Activated effector memory CD4-positive, alpha-beta T cell treated with anti-CD3 and anti-CD28 coated beads, Interleukin-2, amount 50 U/mL, for 16 hours (primary cell): ENCODE measurements at places on chromosomes 1 and 21.

DNA sequence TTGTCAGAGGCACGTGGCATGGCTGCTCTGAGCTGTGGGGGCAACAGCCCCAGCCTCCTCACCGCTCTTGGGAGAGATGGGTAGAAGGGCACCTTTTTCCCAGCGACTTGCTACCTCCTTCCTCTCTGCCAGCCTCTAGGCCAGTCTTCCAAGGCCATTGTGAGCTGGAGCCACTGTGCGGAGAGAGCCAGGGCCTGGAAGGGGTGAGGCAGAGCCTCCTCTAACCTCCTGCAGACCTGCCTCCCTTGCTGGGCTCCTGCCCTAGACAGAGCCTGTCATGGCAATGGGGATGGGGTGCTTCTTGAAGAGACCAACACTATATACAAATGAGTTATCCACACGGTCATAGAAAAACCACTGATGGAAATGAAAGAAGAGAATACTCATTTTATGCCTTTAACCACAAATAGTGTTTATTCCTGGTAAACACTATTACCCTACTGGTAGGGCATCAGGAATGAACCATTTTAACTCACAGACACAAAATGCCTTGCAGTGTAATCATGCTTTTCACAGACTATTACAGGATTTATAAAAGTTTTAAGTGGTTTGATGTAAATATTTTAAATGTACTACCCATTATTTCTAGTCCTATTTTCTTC lies 5.0 kb upstream of the IGFN1 start:
- DNase-seq, result peak; percentile 39

GRCh38 chr1:244171241-244171985 lies 120.3 kb downstream of the ZBTB18 start:
- no peak for DNase-seq

GRCh38 chr1:157133426-157133825 lies 4.8 kb downstream of the ETV3 start:
- DNase-seq, result no peak

DNA sequence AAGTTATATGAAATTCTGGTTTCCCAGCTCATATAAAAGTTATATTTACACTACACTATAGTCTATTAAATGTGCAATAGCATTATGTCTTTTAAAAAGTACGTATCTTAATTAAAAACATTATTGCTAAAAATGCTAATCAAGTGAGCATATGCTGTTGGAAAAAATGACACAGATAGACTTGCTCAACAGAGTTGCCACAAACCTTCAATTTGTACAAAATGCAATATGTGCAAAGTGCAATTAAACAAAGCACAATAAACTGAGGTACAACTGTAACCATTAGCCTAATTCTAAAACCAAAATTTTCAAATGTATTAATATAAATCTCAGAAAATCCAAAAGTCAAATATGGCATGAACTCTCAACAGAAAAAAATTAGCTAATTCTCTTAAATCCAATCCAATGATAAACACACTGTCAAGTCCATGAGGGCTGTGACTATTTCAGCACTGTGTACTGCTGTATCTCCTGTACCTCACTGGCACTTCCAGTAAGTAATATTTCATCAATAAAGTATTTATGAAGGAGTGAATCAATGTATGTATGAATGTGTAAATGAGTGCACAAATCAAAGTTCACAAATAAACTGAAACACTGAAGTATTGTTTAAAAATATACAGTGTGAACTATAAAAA lies 116.3 kb downstream of the AKT3 start:
- DNase-seq, result no peak

DNA sequence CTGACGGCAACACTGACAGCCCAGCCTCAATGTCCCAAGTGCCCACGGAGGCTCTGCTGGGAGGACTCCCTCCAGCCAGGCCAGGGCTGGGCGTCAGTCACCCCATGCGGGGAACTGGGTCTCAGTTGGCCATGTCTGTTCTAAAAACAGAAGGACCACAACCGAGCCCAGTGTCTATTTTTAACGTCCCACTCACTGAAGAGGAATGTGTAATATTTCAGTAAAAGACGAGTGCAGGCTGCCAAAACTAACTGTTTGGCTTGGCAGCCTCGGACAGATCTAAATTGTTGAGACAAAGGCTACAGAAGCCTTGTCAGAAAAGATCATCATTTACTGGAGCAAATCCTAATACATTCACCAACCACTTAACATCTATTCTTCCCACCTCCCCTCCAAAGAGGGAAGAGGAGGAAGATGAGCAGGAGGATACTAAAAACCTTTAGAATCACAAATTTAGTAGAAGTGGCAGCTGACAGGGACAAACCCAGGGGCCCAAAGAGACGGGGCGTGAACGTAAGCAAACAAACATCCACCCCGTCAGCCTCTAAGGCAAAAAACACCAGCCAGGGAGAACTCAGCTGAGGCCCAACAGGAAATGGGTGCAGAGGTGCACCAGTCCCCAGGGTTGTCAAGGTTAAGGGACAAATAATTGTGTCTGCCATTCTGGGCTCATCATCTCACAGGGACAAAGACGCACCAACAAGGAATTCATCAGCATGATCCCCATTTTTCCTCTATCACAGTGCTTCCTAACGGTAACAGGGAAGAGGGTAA lies 18.7 kb downstream of the C1orf198 start:
- DNase-seq, result no peak
